ENCODE measurements at places on chromosomes 2 and 18.
A peak's percentile ranks its signal among the peaks of the same experiment; 100 is the strongest.

DNA sequence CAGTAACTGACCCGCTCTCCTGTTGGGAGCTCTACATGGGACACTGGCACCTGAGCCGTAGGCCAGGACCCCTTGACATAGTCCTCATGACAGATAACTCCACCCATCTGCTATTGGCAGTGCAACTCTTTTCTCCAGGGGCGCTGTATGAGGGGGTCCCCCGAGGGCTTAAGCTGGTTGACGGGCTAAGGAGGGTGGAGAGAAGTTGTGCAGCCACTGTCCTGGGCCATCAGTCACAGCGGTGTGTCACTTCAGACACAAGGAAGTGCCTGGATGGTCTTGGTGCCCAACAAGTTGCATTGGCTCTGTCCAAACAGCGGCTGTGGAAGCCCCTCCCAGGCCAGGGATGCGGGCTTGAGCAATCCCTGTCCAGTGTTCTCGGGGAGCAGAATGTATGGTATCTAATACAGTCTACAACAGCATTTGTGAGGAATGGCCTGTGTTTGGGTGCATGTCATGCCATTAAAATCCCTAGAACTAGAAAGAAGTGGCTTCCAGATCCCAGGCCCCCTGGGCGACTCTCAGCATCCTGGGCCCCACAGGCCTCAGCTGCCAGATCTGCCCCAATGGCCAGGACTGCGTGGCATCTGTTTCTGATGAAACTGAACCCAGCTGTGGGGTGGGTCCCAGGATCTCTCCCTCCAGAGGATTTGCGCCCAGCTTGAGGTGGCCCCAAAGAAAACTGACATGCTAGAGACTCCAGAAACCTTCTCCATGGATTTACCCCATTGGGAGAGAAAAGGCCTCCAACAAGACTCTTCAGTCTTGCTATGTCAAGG, 23.3 kb downstream of the TTC32 start:
- no peak for DNase-seq

GRCh38 chr2:209476367-209477208, 52.7 kb downstream of the MAP2 start:
- DNase-seq, result no peak

DNA sequence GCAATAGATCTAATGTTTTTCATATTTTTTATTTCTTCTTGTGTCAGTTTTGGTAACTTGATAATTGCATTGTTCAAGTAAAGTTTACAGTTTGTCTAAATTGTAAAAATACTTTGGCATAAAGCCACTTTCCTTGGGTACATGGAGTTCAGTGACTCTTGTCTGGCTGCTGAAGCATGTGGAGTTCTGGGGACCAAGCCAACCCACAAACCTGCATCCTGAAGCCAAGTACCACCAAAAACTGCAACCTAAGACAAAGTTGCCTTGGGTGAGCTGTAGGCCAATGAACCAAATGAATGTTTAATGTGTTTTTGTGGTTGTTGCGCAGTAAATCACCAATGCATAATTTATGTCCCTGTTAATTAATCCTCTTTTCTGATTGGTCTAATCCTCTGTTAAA, 872.6 kb downstream of the BCL11A start:
- DNase-seq, result no peak

GRCh38 chr2:241686324-241686649, 328 bp downstream of the DTYMK start:
- no peak for DNase-seq

DNA sequence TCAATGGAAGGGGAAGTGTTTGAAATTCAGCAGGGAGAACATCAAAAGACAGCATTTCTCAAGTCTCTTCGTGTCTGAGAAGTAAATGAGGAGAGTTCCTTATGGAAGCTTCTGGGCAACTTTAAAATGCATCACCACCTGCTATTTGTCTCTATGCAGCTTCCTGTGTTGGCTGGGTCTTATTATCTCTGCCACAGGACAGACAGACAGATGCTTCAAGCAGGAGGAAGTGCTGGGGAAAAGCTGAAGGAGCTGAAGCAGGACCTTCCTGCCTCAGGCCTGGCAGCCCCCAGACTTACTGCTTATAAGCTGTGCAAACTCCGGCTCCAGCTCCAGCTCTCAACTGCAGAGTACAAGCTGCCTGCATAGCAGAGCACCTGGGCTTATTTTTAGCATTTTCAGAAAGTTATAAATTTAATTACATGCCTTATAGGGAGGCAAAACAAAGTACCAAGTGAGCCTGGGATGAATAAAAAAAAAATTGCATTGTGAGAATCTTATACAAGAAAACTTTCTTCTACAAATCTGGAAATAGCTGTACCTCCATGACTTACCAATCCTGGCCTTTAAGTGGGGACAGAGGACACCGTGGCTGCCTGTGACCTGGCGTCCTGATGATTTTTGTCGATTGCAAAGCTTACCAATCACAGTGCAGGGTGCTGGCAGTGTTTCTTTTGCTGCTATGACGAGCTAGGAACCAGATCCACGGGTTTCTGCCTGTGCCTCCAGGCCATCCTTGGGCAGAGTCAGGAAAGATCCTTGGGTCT, 206.3 kb downstream of the SEPTIN10 start:
- DNase-seq, result no peak

DNA sequence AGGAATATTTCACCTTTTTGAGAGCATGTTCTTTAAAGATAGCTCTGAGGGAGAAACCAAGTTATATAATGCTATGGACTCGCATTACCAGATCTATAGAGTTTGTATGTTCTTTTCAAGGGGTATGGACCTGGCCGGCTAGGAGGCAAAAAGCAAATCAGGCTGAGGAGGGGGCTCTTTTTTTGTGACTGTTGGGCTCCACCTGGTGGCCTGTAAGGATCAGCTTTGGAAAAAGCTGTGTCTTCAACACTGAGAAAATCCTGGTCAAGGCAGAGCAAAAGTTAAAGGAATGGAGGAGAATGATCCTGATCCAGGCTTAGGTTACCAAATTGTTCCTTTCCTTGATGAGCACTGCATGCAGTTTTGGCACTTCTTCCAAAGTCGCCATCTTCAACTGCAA, 180.5 kb downstream of the DIS3L2 start:
- DNase-seq, result peak; percentile 44

- no peak for DNase-seq
Observed at GRCh38 chr2:177942731-177943130, 129.8 kb downstream of the PDE11A start.

DNA sequence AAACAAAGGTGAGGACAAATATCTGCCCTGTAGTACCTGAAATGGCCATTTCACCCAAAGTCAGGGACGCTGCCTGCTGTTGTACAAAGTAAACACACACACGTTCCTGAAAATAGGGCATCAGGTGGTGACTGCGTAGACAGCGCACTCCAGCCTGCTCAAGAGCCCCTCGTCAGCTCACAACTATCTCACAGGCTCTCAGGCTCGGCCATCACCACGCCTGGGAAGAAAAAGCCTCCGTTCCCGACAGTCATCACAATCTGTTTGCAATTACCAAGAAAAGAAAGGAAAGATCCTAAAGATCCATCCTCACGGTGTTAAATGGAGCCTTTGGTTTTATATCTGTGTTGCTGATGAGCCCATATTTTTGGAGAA, 230.2 kb downstream of the ZNF516 start:
- no peak for DNase-seq

DNA sequence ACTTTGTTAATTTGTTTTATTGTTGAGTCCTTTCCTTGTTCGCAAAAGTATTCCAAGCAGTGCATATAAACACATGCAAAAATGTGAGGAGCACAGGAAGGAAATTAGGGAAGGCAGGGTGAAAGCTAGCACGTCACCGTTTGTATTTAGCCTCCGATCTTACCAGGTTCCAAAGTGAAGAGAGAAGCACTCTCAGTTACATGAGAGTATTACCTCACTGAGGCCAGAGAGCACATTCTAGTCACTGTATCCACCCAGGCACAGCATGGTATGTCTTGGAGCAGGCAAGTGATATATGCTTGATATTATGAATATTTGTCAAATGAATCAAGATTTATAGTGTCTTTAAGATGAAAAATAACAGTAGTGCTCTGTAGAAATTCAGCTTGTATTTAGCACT, 6.5 kb upstream of the TMEM182 start:
- DNase-seq, result no peak

DNA sequence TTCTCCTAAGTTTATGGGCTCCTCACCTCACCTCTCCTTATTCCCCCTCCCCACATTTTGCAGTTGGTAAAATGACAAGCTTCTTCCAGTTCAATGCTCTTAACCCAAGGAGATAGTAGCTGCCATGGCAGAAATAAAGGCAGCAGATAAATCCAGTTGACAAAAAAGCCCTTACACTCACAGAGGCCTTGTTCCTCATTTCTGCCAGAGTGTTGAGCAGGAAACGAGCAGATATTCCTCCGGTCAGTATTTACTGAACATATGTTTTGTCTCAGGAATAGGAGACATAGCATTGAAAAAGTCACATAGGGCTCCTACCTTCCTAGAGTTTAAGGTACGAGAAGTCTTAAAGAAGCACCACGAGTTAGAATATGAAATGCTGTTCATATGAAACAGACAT, 493.7 kb upstream of the TNP1 start:
- no peak for DNase-seq

GRCh38 chr2:241762321-241762932, 14.2 kb upstream of the GAL3ST2 start:
- DNase-seq, result no peak

- DNase-seq, result no peak
Observed at GRCh38 chr2:20180676-20181648, 44.0 kb downstream of the SDC1 start.

- DNase-seq, result no peak
Observed at GRCh38 chr18:68566991-68567390, 147.9 kb downstream of the TMX3 start.

- DNase-seq, result no peak
Observed at GRCh38 chr18:11909591-11910026, 1.5 kb upstream of the MPPE1 start.

DNA sequence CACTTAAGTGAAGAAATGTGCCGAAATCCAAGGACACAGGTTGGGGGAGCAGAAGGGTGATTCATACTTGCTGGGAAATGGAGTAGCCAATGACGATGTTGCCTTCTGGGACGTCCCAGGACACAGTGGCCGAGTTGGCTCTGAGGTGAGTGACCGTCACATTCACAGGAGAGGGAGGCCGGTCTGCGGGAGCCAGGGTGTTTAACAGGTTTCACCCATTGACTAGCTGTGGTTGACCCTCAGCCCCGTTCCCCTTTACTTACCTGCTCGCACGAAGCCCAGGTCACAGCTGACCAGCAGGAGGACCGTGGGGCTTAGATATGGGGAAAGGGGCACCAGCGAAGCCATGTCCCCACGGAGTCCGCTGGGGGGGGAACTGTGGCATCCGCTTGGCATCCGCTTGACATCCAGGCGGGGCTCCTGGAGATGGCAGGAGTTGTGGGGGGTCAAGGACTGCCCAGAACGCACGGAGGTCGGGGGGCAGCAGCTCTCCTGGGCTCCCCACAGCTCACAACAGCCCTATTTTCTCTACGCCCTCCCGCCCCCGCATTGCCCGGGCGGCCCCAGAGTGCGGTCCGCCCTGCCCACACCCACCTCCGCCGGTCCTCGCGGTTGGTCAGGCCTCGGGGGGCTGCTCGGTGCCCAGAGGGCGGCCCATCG, 586 bp downstream of the FNDC4 start:
- DNase-seq, result peak; percentile 11

GRCh38 chr2:15448250-15448839, 112.8 kb downstream of the NBAS start:
- no peak for DNase-seq

DNA sequence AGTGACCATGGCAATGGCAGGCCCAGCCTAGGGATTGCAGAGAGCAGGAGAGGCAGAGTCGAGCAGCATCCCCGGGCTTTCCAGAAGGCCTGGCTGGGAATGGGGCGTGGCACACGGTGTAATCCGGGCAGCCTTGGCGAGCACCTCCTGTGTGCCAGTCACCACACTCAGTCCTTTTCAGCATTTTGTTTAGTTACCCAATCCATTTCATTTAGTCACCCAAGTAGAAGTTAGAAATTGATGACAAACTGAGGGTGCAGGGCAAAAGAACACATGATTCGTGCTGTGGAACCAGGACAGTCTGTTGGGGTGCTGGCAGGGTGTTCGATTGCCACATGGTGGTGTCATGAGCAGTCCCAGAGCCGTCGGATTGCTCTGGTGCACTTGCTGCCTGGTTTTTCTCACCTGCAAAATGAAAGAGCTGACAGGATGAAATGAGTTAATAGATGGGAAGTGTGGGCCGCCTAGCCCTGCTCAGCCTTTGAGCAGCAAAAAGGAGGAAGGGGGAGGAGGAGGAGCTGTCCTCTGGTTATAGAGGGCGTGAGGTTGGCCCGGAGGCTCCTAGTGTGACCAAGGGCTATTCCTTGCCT, 299.4 kb downstream of the AGAP1 start:
- no peak for DNase-seq

- DNase-seq, result no peak
Observed at GRCh38 chr2:66370824-66371223, 64.1 kb upstream of the MEIS1 start.

GRCh38 chr2:148207111-148207510, 186.2 kb downstream of the MBD5 start:
- no peak for DNase-seq

DNA sequence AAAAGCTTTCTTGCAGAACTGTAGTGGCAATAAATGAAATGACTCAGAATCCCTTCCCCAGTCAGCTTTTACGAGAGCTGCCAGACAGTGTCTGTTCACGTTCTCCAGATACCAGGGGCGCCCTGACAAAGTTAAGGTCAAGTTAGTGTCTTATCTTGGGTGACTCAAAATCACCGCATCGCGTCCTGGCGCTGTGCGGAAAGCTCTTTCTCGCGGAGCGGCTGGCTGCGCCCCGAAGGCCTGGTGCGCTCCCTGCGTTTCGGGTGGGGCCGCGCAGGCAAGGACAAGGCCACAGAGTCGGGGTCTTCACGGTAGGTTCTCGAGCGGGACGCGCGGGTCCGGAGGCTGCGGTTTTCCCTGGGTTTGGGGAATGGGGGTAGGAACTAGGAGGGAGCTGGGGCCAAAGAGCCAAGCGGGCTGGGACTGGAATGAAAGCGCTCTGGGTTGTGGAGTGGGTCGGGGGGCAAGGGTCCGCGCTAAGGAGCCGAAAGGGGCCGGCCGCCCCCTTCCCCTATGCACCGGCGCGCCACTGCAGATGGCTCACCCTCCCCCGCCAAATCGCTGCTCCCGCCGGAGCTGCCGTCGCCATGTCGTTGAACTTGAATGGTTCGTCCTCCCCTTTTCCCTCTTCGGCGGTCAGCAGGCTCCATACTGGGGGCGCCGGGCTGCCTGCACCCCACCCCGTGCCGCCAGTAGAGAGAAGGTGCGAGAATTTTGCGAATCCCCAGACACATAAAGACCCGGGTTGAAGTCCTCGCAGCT, 2.6 kb upstream of the HOXD11 start:
- DNase-seq, result no peak

GRCh38 chr2:169676357-169676756, 17.8 kb downstream of the CFAP210 start:
- no peak for DNase-seq

GRCh38 chr2:70613521-70613920, 59.9 kb upstream of the TGFA start:
- DNase-seq, result no peak

GRCh38 chr2:50449306-50449705, 582.6 kb downstream of the NRXN1 start:
- no peak for DNase-seq

GRCh38 chr18:51391215-51391614, 193.7 kb upstream of the MEX3C start:
- no peak for DNase-seq

GRCh38 chr2:109343460-109343859, 214.5 kb downstream of the SH3RF3 start:
- DNase-seq, result no peak

- DNase-seq, result no peak
Observed at GRCh38 chr2:167438206-167438605, 549.9 kb downstream of the XIRP2 start.

GRCh38 chr18:36786686-36787085, 42.1 kb downstream of the TPGS2 start:
- peak; percentile 17 for DNase-seq

GRCh38 chr2:235716875-235717496, 223.1 kb downstream of the AGAP1 start:
- no peak for DNase-seq

Measured in muscle of arm (tissue), 14 donors.